ENCODE measurements at places on chromosomes 5 and 9. TPM values are rescaled to one million over a fixed set of nuclear protein-coding genes. Genes with fewer than 3 reads are reported as not detected.

DNA sequence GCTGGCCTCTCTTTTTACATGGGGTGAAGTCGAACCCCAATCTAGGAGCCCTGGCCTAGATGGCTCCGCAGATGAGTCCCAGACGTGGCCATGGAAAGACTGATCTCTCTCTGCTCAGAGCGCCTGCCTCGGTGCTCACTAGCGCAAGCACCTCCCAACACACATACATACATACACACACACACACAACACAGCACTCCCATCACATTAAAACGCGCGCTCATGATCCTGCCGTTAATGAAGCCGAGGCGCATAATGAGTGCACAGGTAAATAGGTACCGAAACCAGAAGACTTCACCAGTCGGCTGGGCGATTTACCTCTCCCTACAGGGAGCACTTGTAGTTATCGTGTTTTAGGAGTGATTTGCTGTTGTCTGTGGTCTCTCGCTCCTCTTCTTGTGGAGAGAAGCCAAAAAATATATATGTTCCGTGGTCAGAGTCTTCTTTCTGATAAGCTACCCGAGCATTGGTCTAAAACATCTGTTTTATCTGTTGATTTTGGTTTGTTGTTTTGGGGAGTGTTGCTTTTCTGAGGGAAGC, 207.7 kb downstream of the MEF2C start:
- DNase-seq, result no peak

DNA sequence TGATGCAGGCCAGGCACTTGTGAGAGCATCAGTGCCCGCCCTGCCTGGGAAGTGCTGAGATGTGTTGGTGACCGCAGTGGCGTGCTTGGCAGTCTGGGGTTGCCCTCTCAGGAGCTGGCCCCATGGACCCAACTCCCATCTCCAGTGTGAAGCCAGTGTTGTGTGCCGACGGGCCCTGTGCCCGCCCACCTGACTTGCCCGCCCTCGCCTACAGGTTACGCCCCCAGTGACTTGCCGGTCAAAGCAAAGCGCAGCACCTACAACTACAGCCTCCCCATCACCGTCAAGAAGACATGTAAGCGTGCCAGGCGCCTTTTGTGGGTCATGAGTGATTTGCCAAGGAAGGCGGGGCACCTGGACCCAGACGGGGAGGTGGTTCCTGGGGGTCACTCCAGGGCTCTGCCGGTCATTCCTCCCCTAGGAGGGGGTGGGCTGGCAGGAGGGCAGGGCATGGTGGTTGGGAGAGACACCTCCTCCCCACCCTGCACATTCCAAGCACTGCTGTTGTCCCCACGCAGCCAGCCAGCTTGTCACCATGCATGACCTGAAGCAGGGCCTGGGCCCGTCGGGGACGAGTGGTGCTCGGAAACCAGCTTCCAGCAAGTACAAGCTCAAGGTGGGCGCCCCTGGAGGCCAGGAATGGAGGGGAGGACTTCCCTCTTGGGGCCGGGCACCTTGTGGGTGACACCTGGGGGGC, 7.4 kb upstream of the CEL start:
- no peak for DNase-seq

GRCh38 chr9:135262248-135262647, 174.8 kb downstream of the OLFM1 start:
- no peak for DNase-seq

DNA sequence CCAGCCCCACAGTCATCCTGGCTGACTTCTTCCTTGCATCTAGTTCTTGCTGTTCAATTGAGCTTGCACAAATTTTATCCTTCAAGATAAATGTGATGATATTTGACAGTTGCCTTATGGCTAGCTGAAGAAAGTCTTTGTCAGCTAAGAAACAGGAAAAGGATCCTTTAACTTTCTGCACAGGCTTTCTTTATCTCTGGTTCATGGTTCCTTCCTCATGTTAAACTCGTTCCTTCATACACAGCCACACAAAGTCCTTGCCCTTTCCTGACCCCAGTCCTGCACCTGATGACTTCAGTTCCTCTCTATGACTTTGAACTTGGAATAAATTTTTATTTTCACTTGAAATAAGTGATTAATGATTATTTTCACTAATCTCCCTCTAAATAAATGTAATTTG, 132.5 kb upstream of the PRSS3 start:
- DNase-seq, result no peak

- no peak for DNase-seq
These were observed 416.5 kb upstream of the TLE4 start for GRCh38 chr9:79155308-79155707.

DNA sequence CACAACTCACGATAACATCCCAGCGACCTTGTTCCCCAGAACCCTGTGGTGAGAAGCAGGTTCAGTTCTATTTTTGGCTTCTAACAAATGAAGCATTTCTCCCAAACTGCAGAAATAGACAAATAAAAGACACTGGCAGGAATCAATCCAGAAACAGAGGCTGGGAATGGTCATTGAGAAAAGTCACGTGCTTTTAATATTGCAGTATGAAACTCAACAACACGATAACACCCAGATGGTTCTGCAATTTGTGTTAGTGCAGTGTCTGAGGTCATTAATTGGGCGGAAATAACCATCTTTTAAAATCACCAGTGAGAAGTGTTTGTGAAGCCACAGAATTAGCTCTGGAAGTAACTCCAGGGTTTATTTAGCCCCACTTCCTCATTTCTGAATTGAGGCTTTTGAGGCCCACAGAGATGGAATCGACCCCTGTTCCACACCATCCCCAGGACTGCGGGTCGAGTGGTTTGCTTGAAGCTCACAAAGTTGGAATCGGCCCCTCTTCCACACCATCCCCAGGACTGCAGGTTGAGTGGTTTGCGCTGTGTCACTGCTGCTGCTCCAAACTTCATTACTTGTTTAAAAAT, 164.7 kb upstream of the IRX4 start:
- no peak for DNase-seq

GRCh38 chr5:174087783-174088182, 42.3 kb downstream of the NSG2 start:
- DNase-seq, result no peak

- no peak for DNase-seq
These were observed 11.5 kb upstream of the PPP2R2B start for GRCh38 chr5:146890066-146890465.

DNA sequence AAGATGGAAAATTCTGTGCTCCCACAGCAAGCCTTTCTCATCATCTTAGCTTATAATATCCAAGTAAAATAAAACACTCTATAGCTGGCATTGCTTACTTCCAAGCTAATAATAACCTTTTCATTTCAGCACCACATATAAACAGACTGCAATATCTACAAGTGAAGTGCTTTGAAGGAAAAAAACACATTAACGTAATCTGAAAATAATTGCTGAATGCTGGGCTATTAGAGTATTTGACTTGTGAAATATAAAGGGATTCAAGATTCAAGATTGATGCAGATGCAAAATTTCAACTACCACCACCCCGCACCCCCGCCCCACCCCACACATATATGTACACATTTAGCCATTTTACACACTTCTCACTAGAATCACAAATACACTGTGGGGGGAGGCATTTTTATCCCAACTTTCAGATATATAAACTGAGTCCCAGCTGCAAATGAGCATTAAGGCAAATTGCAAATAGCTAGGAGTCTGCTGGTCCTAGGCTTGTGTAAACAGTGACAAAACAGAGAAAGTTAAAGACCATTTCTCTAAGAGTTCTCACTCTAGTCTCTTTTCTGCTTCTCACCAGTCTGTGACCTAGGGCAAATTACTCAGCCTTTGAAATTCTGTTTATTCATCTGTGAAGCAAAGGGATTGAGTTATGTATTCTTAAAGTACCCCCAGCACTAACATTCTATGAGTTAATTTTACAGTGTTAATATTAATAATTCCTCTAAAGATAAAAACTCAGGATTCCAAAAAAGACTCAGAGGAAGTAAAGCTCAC, 489.4 kb downstream of the PRELID2 start:
- DNase-seq, result no peak

GRCh38 chr9:95058121-95058785, 259.3 kb downstream of the FANCC start:
- DNase-seq, result no peak

DNA sequence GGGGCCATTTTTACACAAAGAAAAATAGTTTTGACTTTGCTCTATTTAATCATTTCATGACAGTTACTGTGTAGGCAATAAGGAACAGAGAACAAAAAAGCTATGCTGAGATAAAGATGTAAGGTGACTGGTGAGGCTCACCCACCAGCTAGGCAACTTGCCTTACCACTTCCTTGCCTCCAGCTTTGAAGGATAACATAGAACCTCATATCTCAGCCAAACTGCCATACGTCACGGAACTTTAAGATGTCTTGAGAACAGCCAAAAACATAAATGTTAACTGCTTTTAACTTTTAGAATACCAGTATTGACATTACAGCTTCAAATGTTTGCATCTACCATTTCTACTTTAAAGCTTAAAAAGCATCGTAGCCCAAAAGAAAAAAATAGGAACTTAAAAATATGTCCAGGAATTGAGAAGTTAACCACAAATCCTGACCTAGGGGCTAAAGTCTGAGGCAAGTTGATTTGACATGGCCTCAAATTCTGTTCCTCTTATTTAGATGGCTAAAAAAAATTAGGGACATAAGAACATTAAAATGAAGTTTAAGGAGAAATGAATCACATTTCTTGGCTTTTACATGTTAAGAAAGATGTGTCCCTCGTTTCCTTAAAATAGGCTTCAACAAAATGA, 7.7 kb upstream of the GCNT4 start:
- no peak for DNase-seq

DNA sequence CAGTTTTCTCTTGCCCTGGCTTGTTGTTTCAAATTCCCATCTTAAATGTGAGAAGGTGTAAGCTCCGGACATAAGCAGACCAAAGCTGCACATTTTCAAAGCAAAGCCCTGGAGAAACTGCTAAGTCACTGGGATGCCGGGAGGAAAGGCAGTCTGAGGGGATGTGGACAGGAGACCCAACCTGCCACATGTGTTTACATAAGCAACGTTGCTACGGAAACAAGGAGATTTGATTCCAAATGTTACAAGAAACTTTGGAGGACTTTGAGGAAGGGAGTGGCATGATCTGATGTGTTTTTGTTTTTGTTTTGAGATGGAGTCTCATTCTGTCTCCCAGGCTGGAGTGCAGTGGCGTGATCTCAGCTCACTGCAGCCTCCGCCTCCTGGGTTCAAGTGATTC, 25.7 kb upstream of the INSYN2B start:
- peak; percentile 7 for DNase-seq

C5orf52 gene
- not detected for total RNA-seq

KCNN2 gene
- 0.46 TPM for total RNA-seq

SHC3 gene
- total RNA-seq, result under 0.01 TPM

CBY3 gene
- not detected for total RNA-seq

KCNV2 gene
- not detected for total RNA-seq

Measured in LHCN-M2 (cell line).